Left renal cortex interstitium (tissue), 4 donors: ENCODE measurements at places on chromosomes 4 and X.

GRCh38 chr4:9691238-9692065 is 90.0 kb upstream of the DRD5 start:
- DNase-seq: peak; percentile 85

GRCh38 chr4:165814256-165815020 is 58.6 kb upstream of the TLL1 start:
- no peak for DNase-seq

- no peak for DNase-seq
These were observed 29.9 kb upstream of the SOWAHD start for GRCh38 chrX:119728487-119728886.

DNA sequence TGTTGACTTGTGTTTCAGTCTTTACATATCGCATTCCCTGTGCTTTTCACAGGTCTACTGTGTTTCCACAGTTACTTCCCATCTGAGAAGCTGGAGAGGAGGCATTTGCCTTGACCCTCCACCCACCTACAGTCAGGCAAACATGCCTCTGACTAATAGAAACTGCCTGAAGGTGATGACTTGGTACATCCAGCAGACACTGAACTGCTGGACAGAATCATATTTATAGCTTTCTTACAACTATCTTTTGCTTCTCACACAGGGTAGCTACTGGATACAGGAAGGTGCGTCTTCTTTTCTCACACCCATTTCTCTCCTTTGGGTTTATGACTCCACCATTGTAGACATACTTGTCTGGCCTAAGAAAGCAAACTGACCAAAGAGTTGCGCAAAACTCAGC is 58.0 kb downstream of the VGLL1 start:
- DNase-seq: no peak

DNA sequence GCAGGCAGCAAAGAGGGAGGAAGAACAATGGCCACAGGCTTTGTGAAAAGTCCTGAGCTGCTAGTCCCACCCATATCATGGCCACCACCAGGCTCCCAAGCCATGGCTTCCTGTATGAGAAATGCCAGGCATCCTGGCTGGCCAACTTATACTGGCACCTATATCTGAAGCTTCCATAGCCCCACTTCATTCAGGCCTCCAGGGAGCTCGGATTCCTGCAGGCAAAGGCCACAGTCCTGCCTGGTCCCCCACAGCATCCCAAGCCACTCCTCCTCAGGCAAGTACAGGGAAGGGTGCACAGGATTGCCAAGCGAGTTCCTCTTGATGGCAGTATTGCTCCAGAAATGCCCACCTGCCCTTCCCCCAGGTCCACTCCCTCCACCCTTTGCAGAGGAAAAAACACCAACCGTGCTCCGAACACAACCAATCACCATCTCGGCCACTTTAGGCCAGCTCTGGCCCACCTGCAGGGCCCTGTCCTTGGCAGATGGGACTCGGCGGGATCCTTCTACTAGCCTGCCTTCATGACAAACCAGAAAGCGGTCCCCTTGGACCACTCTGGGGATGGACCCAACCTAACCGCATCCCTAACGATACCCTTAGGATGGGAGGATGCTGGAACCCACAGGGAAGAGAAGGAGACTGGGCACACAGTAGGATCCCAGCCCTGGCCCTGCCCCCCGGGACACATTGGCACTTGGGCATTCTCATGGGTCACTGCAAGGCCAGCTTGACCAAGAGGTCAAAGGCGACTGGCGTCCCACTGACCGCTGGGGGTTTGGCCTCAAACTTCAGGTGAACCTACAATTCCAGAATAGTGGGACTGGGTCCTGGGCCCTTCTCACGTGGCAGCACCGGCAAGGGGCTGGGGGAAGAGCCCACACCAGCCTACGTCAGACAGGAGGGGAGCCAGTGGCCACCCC is 220.4 kb upstream of the AGTR2 start:
- DNase-seq: no peak

GRCh38 chr4:80093563-80093962 is 20.5 kb upstream of the ANTXR2 start:
- DNase-seq: no peak

GRCh38 chrX:134676436-134676835 is 18.2 kb upstream of the PLAC1 start:
- no peak for DNase-seq

DNA sequence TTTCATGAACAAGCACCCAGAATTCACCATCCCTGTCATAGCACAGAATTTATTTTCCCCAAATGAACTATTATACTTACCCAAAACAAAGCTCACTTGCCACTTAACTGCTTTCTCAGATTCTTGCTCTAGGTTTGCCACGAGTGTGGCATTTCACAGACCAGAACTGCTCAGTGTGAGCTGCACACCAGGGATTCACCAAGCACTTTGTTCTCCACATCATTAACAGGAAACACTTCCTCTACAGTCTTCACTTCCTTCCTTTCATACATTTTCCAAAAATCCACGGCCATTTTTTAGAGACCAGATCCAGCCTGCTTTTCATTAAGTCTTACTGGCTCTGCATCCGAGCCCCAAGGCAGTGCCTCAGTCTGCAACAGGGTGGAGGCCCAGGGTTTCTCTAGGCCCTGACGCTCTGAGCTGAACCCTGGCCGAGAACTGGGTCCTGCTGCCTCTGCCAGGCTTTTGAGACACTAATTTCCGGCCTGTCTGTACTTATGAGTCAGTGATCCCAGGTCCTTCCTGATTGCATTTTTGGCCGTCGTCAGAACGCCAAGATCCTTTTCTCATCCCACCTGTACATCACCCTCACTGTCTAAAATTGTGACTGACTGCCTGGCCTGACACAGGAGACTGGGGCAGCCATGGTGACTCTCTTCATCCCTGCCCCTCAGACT is 67.6 kb upstream of the MTNR1A start:
- DNase-seq: no peak

DNA sequence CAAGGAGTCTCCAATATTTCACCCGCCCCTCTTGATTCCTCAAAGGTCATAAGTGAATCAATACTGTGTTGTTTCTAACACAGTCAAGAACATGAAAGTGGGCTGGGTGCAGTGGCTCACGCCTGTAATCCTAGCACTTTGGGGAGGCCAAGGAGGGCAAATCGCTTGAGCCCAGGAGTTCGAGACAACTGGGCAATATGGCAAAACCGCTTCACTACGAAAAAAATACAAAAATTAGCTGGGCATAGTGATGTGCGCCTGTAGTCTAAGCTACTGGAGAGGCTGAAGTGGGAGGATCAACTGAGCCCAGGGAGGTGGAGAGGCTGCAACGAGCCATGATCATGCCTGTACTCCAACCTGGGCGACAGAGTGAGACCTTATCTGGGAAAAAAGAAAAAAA is 3.4 kb downstream of the ACSL1 start:
- no peak for DNase-seq

DNA sequence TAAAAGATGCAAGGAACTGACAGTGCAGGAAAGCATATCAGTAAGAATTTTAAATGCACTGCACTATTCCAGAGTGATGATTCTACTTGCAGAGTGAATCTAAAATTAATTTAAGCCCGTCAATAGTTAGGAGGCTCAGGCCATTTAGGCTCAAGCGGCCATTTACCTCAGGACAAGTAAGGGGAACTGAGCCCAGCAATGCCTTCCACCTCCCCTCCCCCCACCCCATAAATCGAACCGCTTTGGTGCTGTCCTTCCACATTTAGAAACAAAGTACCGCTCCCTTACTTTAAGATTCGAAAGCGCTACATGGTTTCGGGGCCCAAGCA is 665 bp downstream of the RBM41 start:
- no peak for DNase-seq

- DNase-seq: no peak
These were observed 52.9 kb downstream of the CNKSR2 start for GRCh38 chrX:21427086-21427485.

- DNase-seq: no peak
These were observed 87.3 kb downstream of the STPG2 start for GRCh38 chr4:98055800-98056501.

- DNase-seq: no peak
These were observed 7.2 kb upstream of the NEUROG2 start for GRCh38 chr4:112523008-112523721.

DNA sequence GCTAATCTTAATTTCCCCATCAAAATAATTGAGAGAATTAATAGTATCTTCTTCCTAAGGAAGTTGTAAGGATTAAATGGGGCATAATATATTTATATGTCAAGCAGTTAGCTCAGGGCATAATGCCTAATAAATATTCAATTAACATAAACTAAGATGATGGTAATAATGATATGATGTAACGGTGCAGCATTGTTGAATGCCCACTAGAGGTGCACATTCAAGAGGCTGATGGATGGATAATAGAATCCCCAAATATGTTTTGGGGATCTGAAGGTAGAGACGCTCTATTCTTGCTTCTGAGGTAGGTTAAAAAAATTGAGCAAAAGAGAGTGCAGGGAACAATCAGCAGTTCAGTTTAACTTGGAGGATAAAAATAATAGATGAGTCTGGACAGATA is 37.1 kb downstream of the ATOH1 start:
- no peak for DNase-seq

GRCh38 chrX:52553995-52554642 is 37.3 kb upstream of the XAGE1B start:
- no peak for DNase-seq

- DNase-seq: no peak
These were observed 64.4 kb upstream of the ENPEP start for GRCh38 chr4:110411574-110412011.
